Globus pallidus (tissue), 1 donor: ENCODE measurements at places on chromosomes 3 and 15.

GRCh38 chr3:71172951-71173350 lies 410.6 kb downstream of the FOXP1 start:
- no peak for DNase-seq

DNA sequence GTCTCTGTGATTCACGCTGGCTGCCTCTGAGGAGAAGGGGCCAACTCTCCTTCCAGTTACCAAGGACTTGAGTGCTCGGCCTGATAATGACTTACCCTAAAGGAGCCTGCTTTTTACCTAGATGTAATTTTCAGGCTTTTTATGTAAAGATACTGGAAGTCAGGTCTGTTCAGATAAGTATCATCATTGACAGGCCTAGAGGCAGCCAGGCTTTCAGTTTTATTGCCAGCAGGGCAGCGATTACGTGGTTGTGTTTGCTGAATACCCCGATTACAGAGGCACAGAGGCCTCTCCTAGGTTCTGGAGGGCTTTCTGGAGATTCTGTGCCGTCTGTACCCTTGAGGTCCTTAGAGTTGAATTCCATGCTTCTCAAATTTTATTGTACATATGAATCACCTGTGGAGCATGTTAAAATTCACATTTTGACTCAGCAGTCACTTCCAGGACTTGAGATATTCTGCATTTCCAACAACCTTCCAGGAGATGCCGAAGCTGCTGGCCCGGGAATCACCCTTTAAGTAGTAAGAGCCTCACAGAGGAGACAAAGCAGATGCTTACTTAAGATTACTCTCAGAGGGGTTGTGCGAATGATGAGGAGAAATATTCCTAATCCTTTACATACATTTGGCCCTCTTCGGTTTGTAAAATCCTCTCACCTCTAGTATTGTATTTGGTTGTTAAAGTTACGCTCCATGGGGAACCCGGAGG lies 160.1 kb upstream of the BHLHE40 start:
- no peak for DNase-seq

DNA sequence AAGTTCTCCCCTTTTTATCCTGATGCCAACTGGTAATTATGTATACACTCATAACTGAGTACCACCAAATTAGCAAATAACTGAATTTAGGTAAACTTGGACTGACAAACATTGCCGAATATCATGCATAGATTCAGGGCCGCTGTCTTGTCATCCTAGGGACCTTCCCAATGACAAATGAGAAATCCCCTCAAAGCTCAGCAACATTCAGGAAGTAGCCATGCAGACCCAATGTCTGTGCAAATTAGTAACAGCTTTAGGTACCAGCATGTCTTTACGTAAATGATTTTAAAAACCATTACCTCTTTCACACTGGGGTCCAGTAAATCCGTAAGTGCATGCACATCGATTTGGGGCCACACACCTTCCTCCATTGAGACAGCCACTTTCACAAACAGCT lies 49.5 kb downstream of the FBN1 start:
- DNase-seq: no peak

- DNase-seq: no peak
Measured at GRCh38 chr3:123442125-123442524, 6.8 kb downstream of the ADCY5 start.

GRCh38 chr3:103977417-103977816 lies 1389.3 kb upstream of the ALCAM start:
- no peak for DNase-seq

GRCh38 chr3:184604039-184604601 lies 42.5 kb downstream of the EPHB3 start:
- DNase-seq: no peak

GRCh38 chr3:104411757-104412156 lies 955.0 kb upstream of the ALCAM start:
- no peak for DNase-seq

GRCh38 chr3:30661098-30661873 lies 54.9 kb downstream of the TGFBR2 start:
- no peak for DNase-seq

GRCh38 chr3:52395503-52395865 lies 49.4 kb downstream of the SEMA3G start:
- DNase-seq: no peak

- DNase-seq: peak; percentile 12
Measured at GRCh38 chr3:13219077-13219901, 146.1 kb upstream of the IQSEC1 start.

DNA sequence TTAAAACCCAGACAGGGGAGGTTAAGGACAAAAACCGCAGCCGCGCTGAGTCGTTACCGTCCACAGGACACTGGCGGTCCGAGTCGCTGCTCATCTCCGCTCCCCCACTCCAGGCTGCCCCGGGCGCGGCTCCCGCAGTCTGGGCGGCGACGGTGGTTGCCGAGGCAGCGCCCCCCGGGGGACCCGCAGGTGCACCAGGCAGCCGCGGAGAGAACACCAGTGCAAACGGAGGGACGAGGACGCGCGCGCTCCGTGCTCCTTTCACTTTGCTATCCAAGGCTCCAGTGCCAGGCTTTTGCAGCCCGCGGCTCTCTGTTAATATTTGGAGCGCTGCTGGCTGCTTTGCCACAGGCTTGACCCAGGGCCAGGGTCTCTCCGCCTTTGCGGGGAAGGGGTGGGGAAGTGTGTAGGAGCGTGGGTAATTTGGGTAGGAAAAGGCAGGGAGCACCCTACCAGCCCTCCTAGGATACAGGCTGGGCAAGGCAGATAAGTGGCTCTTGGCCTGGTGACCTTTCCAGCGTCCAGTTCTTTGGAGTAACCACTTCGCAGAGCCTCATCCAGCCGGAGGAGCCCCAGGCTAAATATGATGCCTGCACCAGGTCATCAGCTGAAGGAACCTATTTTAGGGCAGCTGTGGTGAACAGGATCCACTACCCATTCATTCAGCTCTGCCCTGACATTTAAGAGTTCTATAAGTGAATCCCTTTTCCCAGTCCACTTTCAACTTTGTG lies at the start of gene GADL1:
Gene GADL1, minus strand, starts transcription at position 141 of the 731 bp plus-strand sequence. Its CDS starts 47 bp downstream, at position 94.
- no peak for DNase-seq

DNA sequence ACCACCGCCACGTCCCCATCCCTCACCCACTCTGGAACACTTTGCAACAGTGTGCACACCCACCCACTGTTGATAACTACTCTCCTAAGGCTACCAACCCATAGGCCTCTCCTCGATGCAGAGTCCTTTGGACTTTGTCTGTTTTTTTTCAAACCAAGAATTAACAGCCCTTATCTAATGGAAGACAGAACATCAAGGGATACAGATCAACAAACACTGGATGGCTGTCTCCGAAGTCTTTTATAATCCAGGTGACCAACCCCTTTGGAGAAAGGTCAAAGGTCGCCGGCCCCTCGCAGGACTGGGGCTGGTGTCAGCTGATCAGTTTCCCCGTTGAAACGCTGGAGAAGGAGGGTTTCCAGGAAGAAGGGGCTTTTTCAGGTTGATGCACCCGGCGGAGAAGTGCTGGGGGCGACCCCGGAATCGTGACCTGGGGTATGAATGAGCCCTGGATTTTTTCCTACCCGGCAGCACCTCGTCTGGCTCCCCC lies 532 bp downstream of the B4GALT4 start:
- no peak for DNase-seq

DNA sequence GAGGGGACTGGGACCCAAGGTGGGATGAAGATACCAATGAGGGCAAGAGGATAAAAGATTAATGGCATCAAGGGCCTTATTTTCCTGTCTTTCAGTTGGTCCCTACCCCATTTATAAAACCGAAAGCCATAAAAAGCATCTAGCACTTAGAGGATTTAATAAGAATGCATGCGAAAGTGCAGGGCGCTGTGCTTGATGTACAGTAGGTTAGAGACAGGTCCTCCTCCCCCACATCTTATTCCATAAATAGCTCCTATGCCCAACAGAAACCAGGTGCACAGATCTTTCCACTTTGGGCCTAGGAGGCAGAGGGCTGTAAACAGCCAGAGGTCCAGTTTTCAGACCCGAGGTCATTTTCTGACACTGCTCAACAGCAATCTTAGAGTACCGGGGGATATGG lies 1.2 kb downstream of the LPCAT4 start:
- no peak for DNase-seq

DNA sequence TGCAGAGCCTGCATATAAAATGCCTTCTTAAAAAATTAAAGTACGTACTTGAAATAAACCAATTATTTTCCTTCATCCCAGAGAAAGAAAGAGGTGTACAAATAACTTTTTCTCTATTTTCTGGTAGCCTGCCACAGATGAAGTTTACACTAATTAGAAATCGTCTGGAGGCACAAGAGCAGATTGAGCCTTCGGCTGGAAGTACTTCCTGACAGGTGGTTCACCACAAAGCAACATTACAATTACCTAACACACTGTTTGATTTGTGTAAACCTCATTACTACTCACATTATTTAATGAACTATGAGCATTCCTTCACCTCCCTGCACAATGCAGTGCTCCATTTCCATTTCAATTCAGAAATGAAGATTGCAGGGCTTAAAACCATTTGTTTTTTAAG lies 856.1 kb downstream of the SI start:
- no peak for DNase-seq

DNA sequence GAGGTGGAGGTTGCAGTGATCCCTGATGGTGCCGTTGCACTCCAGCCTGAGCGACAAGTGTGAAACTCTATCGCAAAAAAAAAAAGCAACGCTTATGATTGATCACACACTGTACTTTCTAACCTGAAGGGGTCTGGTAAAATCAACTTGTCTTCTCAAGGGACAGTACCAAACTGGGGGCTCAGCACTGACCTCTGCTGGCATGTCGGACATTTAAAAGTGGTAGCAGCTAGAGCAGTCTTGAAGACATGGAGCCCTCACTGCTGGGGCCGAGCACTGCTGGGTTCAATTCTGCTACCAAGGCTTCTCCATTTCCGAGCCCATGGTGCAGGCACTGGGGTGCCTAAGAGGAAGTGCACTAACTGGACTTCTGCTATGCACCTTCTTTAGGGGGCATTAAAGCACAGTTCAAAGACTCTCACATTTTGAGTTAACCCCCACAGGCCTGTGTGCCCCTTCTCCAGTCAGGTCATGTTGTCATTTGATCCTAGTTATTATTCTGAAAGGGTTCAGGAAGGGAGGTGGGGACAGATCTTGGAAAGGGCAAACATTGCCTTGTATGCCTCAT lies 26.4 kb upstream of the LAMP3 start:
- no peak for DNase-seq

- peak; percentile 66 for DNase-seq
Measured at GRCh38 chr3:48400824-48401433, 28.9 kb downstream of the FBXW12 start.

GRCh38 chr3:87798567-87798947 lies 260.2 kb downstream of the CGGBP1 start:
- DNase-seq: no peak
